RPMI8226 (cell line): ENCODE measurements at places on chromosomes 7 and 10.

DNA sequence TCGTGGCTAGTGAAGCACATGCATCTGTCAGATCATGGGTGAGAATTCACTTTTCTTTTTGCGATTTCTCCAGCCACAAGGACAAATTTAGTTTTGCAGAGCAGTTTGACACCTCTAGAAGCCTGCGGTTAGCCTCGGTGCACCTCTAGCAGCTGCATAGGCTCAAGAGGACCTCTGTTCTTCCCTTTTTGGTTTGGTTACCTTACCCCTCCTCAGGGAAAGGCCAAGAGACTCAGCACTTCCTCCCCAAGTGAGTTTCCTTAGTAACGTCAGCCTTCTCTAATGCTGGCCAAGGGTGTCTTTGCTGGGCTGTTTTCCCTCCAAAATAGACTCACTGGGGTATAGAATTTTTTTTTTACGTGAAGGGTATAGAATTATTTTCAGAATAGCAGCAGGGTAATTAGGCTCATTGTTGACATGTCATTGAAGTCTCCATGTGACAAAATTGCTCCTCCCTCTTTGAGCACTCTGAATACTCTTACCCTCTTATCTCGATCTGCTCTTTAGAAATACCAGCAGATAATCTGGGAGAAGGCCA lies 97.8 kb downstream of the AUTS2 start:
- DNase-seq = peak; percentile 82

DNA sequence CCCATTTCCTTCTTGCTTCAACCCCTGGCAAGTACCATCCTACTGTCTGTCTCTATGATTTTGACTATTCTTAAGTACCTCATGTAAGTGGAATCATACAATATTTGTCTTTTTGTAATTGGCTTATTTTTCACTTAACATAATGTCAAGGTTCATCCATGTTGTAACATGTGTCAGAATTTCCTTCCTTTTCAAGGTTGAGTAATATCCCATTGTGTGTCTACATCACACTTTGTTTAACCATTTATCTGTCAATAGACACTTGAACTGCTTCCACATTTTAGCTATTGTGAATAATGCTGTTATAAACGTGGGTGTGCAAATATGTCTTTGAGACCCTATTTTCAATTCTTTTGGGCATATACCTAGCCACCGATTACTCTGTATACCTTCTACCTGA lies 14.0 kb upstream of the CDK14 start:
- DNase-seq = no peak

DNA sequence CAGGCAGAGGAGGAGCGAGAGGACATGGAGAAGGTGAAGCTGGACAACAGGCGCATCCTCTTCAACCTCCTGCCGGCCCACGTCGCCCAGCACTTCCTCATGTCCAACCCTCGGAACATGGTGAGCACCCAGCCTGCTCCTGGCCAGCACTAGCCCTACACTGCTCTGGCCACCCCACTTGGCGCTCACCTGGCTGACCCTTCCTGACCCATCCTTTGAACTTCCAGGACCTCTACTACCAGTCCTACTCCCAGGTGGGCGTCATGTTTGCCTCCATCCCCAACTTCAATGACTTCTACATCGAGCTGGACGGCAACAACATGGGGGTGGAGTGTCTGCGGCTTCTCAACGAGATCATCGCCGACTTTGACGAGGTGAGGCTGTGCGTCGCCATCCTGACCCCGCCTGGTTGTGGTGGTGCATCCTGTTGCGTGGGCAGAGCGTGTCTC lies 129.2 kb downstream of the ADCY1 start:
- no peak for DNase-seq

GRCh38 chr7:41188163-41189130 lies 514.4 kb downstream of the INHBA start:
- DNase-seq = no peak

DNA sequence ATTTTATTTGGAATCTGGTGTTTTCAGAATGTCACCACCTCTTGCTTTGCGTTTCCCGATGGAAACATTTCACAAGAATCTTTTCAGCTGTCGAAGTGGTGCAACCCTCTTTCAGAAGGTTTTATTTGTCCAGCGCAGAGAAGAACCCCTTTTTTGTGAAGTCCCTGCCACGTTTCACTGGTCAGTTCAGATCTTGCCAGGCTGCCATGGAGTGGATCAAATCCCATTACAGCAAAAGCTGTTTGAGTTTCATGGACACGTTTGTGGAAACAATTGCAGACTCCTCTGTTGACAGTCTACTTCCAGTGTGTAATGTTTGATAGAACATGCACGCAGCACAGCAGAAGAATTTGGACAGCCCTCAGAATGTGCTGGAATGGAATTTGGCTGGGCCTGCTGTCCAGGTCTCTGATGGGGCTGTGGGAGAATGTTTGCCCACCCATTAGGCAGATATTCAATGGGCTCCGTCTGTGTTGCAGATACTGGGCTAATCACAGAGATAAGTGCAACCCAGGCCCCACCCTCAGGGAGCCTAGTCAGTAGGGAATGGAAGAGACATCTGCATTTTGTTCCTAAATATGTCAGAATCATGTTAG lies 143.2 kb downstream of the GRK5 start:
- DNase-seq = no peak

- DNase-seq = no peak
Observed at GRCh38 chr10:78765726-78766335, 302.9 kb upstream of the ZMIZ1 start.

GRCh38 chr7:30241767-30242166 lies 42.6 kb upstream of the ZNRF2 start:
- no peak for DNase-seq

- DNase-seq = peak; percentile 11
Observed at GRCh38 chr10:91493313-91493712, 83.2 kb downstream of the HECTD2 start.

DNA sequence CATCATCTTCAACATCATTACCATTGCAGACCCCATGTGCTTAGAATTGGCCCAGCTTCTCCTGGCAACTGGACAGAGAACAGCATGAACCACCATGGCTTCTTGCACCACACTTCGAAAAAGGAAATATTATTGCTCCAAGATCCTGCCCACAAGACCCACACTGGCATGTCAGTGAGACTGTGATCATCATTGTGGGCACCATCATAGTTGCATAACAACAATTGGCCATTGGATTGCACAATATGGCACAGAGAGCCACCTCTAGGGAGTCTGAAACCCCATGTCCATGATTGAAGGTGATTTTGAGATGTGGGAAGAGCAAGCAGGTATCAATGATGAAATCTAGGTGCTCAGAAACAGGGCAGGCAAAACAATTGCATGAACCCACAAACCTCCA lies 918.9 kb downstream of the GRID1 start:
- no peak for DNase-seq

DNA sequence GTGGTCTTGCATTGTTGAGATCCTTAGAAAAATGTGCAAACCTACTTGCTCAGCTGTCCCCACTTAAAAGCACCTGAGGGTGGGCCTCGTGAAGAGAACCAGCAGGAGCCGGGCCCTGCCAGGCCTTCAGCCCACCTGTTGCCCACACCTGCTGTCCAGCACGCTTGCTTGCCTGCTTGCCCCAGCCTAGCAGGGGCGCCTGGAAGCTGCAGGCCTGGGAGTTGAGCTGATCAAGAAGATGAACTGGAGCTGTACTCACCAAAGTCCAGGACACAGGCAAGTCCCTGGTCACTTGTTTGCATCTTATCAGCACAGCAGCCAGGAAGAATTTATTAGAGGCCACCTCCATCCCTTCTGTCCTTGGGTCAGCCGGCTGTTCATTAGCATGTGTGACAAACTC lies 23.2 kb downstream of the CYP26A1 start:
- DNase-seq = no peak

GRCh38 chr10:33215635-33216034 lies 118.8 kb downstream of the NRP1 start:
- DNase-seq = no peak

GRCh38 chr7:82012453-82012852 lies 242.6 kb upstream of the HGF start:
- DNase-seq = no peak

DNA sequence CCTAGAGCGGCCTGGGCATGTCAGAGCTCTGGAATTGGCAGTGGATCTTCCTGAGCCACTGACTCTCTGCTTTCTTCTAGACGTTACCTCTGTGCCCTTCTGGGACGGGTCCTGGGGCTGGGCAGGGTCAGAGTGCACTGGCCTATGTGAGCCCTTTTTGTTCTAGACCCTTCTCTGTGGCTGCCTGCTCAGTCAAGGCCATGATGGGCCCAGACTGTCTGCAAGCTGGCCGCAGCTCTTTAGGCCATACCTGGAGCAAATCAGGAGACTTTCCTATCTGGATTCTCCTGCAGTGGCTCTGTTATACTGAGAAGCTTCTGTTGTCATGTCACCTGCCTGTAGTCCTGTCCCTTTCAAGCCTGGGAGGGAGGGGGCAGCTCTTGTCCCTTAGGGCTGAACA lies 70.1 kb downstream of the ADCY1 start:
- DNase-seq = no peak

GRCh38 chr10:77862595-77862994 lies 64.0 kb downstream of the DLG5 start:
- DNase-seq = no peak

DNA sequence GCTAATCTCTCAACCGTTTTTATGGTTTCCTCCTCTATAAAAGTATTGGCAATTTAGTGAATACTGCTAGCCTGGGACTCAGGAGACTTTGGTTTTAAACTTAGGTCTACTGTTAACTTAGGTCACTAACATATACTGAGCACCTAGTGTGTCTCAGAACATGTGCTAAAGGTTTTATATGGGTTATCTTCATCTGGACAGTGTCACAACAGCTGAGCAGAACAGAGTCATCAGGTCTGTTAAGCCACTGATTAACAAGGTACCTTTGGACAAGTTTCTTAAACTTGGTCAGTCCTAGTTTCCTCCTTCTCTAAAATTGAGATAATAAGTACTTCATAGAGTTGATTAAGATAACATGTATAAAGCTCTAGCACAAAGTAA lies 30.6 kb downstream of the NET1 start:
- no peak for DNase-seq

- DNase-seq = peak; percentile 10
Observed at GRCh38 chr10:22010973-22011408, 7.5 kb upstream of the DNAJC1 start.

DNA sequence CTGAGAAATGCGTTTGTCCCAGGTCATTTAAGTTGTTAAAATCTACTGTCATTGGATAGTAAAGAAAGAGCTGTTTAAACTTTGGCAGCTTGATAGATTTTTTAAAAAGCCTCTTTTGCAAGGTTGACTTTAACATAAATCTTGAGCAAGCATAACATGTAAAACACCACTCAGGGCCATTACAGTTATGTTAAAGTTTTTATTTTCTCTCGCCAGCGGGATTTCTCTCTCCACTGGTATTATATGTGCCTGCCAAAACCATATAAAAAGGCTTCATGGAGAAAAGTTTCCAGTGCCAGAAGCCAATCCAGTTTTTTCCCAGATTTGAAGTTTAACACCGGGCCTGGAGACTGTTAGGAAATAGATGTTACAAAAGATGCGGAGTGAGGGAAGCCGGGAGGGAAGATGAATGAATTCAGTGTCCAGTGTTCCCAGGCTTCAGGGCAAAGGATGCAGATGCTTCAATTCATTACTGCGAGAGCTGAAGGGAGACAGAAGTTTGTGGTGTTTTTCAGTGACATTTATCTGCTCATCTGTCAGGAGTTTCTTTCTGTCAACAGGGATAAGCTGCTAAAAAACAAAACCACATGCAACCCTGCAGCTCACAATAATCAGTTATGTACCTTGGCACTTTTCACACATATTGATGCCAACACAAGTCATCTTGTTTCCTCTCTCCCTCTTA lies 155.5 kb downstream of the SPAG6 start:
- no peak for DNase-seq

GRCh38 chr7:19091550-19092200 lies 25.8 kb downstream of the TWIST1 start:
- no peak for DNase-seq

GRCh38 chr7:79434098-79434497 lies 19.4 kb downstream of the MAGI2 start:
- no peak for DNase-seq
